SJSA1 (cell line): ENCODE measurements at places on chromosomes 1 and 21. TPM values are rescaled to one million over a fixed set of nuclear protein-coding genes. Genes with fewer than 3 reads are reported as not detected.

- no peak overlapping the region for H3K4me3 ChIP-seq
- DNase-seq: peak; percentile 35
- H3K27ac ChIP-seq: no peak overlapping the region
- H3K4me1 ChIP-seq: peaks cover 9% of the 10 kb centered on the region
These were observed 37.9 kb downstream of the CDK18 start for GRCh38 chr1:205542367-205542766.

- H3K36me3 ChIP-seq: no peaks in the 10 kb centered on the region
- no peaks in the 10 kb centered on the region for H3K27me3 ChIP-seq
- H3K27ac ChIP-seq: no peak overlapping the region
- H3K4me1 ChIP-seq: no peaks in the 10 kb centered on the region
These were observed 155.7 kb downstream of the TM2D1 start for GRCh38 chr1:61569303-61569621.

- no peaks in the 10 kb centered on the region for H3K36me3 ChIP-seq
- H3K27me3 ChIP-seq: peaks cover 6% of the 10 kb centered on the region
- no peaks in the 10 kb centered on the region for H3K4me1 ChIP-seq
These were observed 104.8 kb upstream of the ATP1A1 start for GRCh38 chr1:116268211-116268610.

DNA sequence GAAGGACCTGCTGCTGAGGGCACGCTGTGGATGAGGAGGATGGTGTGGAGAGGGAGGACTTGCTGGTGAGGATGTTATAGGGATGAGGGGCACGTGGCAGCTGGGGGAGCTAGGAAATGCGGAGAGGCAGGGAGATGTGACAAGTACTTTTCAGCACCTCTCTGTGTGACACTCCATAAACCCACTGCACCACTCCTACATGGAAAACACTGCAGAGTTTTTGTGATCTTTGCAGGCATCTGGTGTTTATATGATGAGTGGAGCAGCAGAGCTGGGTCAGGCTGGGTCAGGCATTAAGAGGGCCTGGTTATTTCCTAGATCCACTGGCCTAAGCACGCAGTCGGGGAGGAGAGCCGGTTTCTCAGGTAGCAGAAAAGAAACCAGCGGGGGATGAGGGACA lies 167.3 kb upstream of the COA6 start:
- peaks cover 6% of the 10 kb centered on the region; the same call in 1 of the 2 replicates for H3K27me3 ChIP-seq
- no peaks in the 10 kb centered on the region for H3K36me3 ChIP-seq
- no peak overlapping the region for H3K4me3 ChIP-seq
- no peak for DNase-seq

MAP3K6 gene
- total RNA-seq: 14.6 and 16.6 TPM in 2 replicates
